ENCODE measurements at places on chromosomes 2 and 18.

DNA sequence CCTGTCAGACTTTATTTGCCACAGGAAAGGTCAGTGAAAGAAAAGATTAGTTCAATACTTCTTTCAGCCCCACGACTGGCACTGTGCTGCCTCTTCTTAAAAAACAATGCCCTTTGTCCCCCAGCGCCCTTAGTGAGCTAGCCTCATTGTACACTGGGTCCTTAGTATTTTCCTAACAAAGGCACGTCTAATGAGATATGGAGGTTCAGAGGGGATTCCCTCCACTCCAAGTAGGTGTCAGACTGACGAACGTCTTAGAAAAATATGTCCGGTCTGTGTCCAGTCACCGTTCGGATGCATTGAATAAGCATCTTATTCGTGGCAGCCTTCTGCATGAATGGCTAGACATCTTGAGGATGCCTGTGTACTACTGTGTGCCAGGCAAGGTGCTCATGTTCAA is 1.1 kb downstream of the FECH start:
- DNase-seq, result peak; percentile 33

DNA sequence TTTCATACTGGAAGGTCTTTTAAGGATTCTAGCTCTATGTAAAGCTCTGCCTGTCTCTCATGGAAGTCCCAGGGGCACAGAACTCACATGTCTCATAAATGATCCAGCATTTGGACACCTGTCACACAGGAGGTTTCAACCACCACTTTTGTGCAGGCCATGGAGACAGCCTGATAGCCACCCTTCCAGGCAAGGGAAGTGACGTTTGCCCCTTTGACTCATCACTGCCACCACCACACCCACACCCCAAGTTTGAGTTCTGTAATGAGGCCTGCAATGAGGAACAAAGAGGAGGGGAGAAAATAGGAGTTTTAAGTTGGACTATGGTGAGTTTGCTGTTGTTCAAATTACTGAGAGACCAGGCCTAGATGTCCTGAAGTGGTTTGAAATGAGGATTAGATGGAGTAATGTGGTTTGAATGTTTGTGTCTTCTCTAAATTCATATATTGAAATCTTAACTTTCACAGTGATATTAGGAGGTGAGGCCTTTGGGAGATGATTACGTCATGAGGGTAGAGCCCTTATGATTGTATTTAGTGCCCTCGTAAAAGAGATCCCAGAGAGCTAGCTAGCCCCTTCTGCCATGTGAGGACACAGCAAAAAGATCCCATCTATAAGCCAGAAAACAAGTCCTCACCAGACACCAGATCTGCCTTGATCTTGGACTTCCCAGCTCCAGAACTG is 175.3 kb upstream of the EPHA4 start:
- no peak for DNase-seq

- no peak for DNase-seq
These were observed 305.5 kb upstream of the ETAA1 start for GRCh38 chr2:67091681-67092080.

DNA sequence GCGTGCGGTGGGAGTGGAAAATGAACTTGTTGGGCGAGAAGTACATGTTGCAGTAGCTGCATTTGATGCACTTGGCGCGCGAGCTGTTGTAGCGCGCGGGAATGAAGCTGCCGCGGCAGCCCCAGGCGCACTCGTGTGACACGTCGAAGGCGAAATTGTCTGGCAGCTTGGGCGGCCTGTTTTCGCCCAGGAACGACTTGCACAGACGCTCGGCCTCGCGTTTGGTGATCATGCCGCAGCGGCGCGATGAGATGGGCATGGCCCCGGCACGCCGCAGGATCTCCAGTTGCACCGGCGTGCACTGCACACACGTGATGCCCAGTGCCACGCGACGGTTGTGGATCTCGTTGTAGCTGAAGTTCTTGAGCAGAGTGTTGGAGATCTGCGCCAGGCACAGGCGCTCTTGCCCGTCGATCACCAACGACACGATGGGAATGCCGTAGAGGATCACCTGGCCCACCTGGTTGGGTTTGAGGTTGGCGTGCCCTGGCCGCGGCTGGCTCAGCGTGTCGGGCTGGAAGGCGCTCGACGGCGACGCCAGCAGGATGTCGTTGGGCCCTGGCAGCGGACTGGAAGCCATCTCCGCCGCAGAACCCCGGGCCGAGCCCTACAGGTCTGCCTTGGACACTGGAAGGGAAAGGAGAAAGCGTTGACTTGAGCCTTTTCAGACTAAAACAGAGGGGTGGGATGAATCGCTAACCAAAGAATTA is 2.7 kb downstream of the SKOR2 start:
- no peak for DNase-seq

GRCh38 chr2:176074919-176075425 is 8.8 kb downstream of the EVX2 start:
- no peak for DNase-seq

DNA sequence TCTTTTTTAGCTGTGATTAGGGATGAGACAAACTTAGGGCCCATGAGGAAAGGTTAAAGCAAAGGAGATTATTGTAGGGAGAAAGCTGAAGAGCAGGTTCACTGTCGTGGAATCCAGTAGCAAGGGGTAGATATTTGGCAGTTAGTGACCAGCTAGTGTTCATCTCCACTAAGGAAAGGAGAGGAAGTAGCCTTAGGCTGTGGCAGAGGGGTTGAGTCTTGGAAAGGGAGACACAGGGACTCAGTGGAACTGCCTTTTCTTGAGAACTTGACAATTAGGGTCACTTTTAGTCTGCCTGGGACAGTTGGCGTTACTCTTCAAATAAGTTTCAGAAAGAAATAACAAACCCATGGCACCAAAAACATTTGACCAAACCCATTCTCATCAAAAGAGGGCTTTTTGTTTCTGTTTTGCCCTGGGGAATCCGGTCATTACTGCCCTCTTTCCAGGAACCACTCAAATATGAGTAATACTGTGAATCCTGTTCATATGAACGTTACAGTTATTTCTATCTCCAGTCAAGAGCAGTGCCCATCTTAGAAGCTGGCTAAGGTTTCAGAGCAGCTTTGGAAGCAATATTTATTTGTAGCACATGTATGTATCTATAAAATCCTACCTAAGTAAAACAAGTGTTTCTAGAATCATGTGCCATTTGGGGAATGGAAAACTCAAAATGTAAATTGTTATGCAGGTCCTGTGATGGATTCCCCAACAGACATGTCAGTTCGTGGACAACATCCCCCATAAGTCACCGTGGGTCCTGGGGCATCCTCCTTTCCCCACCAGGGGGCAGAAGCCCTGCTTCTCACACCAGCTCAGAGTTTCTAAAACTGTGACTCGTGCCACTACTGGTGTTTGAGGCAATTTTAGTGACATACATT is 77.3 kb upstream of the PHLPP1 start:
- DNase-seq, result no peak

- no peak for DNase-seq
These were observed 208.1 kb upstream of the KLHL14 start for GRCh38 chr18:32980896-32981295.

DNA sequence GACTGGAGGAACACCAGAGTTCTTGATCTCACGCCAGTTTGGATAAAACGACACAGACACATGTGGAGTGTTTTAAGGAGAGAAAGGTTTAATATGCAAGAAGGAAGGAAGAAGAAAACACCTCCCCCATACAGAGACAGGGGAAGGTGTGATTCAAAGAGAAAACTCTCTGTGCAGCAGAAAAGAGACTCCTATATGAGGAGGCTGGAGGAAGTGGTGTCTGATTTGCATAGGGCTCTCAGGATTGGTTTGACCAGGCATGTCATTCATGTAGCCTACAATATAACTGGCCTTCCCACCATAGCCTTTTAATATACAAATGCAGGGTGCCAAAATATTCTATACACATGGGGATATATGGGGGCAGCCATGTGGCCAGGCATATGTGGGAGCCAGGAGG is 1386.5 kb downstream of the RPIA start:
- DNase-seq, result no peak

GRCh38 chr2:241035142-241035817 is 36.9 kb downstream of the SNED1 start:
- no peak for DNase-seq

- DNase-seq, result no peak
These were observed 160.2 kb upstream of the NCK2 start for GRCh38 chr2:105584435-105585010.

DNA sequence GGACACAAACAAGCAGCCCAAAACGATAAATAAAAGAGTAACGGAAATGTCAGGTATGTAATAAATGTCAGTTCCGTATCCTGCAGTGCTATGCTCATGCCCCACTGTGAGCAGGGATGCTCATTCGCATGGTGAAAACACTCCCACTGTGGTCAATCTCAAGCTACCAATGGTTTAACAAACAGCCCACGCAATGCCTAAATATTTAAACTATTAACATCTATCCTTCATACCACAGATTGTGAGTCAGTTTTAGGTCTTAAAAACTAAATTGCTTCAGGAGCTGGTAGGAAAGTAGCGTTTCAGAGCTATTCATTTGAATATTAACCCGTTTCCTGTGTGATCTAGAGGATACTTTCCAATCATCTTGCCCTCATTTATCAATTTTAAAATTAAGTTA is 207.4 kb downstream of the TCF4 start:
- DNase-seq, result no peak

- no peak for DNase-seq
These were observed 82.3 kb upstream of the XPO1 start for GRCh38 chr2:61620244-61621159.

DNA sequence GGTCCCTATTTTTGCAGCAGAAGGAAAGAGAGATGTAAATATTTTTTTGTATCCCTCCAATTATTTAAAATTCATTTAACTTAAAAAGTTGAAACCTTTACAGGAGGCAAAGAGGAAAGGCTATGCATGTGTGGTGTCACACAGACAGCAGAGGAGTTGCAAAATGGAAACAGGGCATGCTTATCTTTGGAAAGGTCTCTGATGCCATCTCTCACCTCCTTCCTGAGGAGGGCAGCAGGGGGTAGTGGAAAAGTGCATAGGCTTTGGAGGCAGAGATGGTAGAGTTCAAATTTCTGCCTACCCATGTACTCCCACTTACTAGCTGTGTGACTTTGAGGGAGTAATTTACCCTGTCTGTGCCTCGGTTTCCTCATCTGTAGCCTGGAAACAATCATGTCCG is 99.6 kb upstream of the MCFD2 start:
- DNase-seq, result no peak

DNA sequence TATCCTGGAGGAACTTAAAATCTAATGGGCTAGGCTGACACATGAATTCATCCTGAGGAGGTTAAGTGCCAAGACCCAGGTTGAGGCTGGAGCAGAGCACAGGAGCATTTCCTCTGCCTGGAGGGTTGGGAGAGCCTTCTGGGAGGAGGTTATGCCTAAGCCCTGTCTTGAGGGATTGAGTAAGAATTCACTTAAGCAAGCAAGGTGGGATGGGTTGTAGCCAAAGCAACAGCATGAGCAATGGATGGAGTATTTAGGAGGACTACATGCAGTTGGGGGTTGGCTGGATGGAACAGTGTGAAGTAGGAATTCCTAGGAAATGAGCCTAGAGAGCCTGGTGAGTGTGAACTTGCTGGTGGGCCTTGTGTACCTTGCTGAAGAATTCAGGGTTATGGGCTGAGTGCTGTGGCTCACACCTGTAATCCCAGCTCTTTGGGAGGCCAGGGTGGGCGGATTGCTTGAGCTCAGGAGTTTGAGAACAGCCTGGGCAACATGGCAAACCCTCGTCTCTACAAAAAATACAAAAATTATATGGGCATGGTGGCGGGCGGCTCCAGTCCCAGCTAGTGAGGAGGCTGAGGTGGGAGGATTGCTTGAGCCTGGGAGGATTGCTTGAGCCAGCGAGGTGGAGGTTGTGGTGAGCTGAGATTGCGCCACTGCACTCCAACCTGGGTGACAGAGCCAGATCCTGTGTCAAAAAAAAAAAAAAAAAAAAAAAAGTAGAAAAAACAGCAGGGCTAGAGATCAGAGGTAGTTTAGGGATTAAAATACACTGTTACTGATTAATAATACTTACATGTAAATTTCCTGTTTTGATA is 22.2 kb downstream of the TANC1 start:
- DNase-seq, result no peak

DNA sequence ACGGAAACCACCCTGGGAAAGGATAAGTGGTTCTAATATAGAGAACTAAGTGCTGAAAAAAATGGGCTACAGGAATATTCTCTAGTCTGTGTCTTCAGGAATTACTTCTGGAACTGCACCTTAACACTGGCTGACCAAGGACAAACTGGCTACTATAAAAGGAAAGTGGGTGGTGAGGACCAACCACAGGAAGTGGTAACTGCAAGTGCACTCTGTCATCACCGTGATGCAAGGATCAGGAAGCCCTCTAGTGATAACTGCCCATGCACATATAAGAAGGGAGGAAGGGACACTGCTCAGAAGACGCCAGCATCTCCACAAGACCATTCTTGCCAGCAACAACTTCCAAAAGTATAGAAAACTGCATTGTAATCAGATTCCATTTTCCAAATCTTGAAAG is 424.4 kb upstream of the RGPD4 start:
- no peak for DNase-seq

GRCh38 chr18:21242141-21242779 is at the start of gene GREB1L:
Gene GREB1L (plus strand): TSS chr18:21242232. CDS start chr18:21383519, 141,287 bp downstream.
- peak; percentile 77 for DNase-seq

- DNase-seq, result no peak
These were observed 114.8 kb downstream of the ACAA2 start for GRCh38 chr18:49698525-49699025.

- DNase-seq, result no peak
These were observed 218.6 kb downstream of the HRH4 start for GRCh38 chr18:24679062-24679461.

GRCh38 chr2:183063083-183063482 is 15.5 kb upstream of the DUSP19 start:
- no peak for DNase-seq

DNA sequence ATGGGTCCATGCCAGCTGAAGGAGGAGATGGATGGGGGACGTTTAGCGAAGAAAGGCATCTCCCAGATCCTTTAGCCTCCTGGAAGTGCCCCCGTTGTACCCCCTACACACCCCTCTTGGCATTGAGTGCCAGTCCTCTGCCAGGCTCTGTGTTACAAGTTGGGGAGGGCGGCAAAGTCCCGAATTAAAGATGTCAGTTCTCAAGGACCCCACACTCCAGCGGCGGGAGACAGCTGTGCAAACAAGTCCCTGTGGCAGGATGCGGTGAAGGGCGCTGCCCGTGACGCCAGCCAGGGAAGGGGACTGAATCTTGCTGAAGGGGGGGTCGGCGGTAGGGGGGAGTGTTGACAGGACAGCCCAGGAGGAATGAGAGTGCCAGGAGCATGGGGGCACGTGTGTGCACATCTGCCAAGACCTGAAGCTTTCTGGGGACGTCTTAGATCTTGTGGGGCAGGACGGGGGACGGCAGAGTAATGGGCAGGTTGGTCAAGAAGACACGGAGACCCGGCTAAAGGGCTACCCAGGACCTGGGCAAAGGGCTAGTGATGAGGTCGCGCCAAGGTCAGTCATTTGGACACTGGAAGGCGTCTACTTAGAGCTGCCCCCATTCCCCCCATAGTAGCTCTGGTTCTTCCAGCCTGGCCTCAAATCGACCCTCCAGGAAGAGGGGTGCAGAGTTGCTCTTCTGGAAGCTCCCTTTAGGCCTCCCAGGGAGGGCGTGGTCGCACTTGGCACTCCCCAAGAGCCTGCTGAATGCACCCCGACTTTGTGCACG is 2.8 kb upstream of the CTDSP1 start:
- DNase-seq, result peak; percentile 64
